Activated T-cell treated with anti-CD3 and anti-CD28 coated beads, Interleukin-2, amount 50 U/mL, for 48 hours (primary cell): ENCODE measurements at places on chromosomes 3 and 15.

- DNase-seq = no peak
Observed at GRCh38 chr3:196192524-196193051, 18.6 kb downstream of the ZDHHC19 start.

DNA sequence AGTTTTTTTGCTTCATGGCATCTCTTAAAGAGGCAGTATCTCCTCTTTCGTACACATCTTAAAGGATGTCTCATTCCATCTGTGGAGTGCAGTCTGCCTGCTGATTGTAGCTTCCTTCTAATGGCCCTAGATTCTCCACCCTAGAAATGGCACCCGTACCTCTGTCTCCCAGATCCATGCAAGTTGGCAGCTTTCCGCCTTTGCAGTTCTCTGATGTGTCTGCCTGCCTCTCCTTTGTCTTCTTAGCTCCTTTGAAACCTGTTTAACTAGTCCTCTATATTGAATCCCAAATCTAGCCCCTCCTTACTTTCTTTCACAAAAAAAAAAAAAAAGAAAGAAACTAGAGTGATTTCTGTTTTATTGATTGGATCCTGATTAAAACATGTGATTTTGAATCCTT, 1025.0 kb downstream of the ZPLD1 start:
- DNase-seq = no peak

GRCh38 chr3:134579141-134579665, 71.6 kb downstream of the KY start:
- no peak for DNase-seq

DNA sequence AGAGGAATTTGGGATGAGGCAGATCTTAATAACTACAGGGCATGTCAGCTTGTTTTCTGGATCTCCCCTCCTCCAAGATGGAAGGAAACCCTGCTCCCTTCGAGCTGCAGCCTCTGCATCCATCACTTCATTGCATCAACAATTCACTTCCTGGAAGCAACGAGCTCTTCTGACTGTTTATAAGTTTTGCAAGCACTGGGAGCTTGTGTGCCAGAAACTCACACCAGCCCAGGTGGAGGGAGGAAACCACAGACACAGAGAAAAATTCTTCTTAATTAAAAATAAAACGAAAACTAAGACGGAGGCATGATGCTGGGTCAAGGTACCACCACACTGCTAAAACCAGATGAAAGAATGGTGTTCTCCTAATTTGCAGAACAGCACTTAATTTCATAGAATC, 10.6 kb downstream of the LRIG1 start:
- DNase-seq = no peak

- DNase-seq = peak; percentile 91
Observed at GRCh38 chr15:67120839-67121643, 55.6 kb downstream of the SMAD3 start.

GRCh38 chr3:35965908-35966307, 326.6 kb downstream of the ARPP21 start:
- DNase-seq = no peak

DNA sequence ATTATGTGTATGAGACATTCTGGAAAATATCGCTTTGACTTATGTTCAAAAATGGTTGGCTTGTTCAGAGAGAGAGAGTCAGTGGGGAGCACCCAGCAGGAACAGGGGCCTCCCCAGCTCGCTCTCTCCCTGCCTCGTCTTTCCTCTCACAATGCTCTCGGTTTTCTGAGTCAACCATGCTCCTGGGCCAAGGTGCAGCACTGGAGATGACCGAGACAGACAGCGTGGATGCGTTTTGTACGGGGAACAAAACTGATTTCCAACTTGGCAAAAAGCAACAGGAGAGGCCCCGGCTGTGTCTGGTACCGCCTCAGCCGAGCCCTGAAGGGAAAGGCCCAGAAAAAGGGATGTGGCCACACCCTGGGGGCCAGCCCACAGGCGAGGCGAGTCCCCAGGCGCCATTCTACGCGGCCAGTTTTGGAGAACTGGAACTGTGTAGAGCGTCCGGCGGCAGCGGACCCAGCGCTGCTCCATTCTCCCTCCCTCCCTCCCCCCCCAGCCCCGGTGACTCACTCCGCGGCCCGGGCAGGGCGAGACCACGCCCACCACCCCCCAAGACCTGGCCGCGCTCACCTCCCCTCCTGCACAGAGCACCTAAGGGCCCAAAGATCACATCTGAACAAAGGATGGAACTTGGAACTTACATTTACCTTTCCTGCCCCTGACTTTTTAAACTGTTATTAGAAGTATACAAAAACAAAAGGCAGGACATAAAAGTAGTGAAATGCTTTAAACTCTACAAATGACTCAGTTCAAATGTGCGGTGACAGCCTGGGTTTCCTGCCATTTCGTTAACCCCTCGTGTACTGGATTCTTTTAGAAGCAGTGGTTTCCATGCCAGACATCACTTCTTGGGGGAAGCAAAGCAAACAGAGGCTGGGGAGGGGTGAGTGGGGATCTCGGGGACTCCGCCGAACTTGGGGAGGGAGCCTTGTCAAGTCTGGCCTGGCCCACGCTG, 12.7 kb downstream of the ATP10A start:
- peak; percentile 80 for DNase-seq

- DNase-seq = peak; percentile 84
Observed at GRCh38 chr3:45210308-45211041, 15.6 kb downstream of the TMEM158 start.

GRCh38 chr3:53040351-53040820, 5.5 kb downstream of the SFMBT1 start:
- DNase-seq = no peak

- no peak for DNase-seq
Observed at GRCh38 chr3:191783024-191783423, 322.1 kb downstream of the PYDC2 start.

DNA sequence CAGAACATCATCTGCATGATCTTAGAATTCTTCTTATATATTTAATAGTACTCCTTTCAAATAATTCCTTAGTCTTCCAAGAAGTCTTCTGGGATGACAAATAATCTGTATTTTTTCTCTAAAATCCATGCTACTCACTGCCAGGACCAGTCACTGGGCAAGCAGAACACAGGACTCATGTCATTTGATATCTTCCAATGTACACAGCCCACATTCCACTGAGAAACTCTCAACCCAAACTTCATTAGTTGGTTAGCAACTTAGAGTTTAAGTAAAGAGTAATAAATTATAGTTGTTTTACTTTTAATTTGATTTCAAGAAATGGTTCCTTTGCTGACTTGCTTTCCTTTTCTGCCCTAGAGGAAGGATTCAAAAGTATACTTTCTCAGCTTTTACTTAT, 317.0 kb downstream of the VGLL3 start:
- DNase-seq = no peak

GRCh38 chr3:61780016-61780415, 218.6 kb downstream of the PTPRG start:
- no peak for DNase-seq

DNA sequence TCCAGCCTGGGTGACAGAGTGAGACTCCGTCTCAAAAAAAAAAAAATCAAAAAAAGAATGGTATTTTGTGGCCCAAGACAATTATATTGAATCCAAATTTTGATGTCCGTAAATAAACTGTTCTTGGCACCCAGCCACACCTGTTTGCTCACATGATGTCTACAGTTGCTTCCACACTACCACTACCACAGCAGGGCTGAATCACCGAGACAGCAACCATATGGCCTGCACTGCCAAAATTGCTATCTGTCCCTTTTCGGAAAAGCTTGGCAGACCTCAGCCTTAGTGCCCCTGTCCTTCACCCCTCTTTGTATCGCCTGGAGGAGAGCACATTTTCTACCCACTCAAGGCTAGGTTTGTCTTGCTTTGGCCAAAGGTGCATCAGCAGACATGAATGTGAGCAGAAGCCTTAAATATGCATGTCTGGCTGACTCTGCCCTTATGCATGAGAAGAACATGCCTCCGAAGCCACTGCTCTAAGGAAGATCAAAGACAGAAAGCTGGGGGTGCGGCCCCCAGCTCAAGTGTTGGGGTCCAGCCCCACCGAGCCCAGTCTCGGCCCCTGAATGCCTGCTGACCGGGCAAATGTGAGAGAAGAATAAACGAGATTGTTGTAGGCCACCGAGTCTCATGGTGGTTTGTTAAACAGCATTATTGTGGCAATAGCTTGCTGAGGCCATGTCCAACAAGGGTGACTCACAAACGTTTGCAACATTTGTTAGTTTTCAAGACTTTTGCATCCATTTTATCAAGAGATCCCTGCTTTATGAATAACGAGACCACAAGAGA, 108.1 kb downstream of the TPRA1 start:
- peak; percentile 15 for DNase-seq
